AG04450 (cell line): ENCODE measurements at places on chromosomes 3 and 15.

DNA sequence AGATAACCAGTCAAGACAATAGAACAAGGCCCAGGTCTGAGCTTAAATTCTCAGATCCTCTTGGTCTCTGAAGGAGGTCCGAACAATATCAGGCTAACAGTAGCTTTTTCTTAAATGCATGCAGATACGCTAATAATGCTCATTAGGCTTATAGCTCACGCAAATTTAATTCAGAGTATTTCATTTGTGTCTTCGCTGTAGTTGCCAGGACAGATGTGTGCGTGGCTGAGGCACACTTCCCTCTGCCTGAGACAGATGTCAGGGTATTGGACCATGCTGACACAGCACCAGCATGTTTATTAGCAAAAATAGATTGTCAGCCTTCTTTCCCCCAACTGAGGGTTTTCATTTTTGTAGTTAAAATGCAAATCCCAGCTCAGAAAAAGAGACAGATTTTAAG, 102.9 kb upstream of the BFSP2 start:
- DNase-seq: no peak

GRCh38 chr3:124385996-124386395, 344.3 kb upstream of the UMPS start:
- DNase-seq: no peak

GRCh38 chr3:129439226-129439816, 427 bp downstream of the MBD4 start:
- DNase-seq: no peak

GRCh38 chr3:16550305-16550675, 36.8 kb upstream of the RFTN1 start:
- DNase-seq: no peak

DNA sequence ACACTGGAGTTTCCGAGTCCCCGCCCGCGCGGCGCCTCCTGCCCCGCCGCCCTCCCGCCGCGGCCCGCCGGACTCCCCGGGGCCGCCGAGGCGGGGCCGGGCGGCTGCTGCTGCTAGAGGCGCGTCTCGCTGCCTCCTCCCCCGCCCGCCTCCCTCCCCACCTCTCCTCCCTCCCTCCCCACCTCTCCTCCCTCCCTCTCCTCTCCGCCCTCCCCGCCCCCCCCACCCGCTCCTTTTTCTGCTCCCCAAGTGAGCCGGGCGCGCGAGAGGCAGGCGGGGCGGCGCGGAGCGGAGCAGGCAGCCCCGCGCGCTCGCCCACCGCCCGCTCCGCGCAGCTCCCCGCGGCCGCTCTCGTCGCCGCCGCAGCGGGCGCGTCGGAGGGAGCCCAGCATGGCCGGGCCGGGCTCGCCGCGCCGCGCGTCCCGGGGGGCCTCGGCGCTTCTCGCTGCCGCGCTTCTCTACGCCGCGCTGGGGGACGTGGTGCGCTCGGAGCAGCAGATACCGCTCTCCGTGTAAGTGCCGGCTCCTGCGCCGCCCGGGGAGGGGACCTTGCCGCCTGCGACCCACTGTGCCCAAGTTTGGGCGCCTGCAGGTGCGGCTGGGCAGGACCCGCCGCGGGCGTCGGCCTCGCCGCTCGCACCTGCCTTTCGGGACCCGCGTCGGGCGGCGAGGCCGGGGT, at the start of gene CACNA2D3:
CACNA2D3 (plus strand) TSS at position 229 of the 679 bp plus-strand sequence.
- no peak for DNase-seq

DNA sequence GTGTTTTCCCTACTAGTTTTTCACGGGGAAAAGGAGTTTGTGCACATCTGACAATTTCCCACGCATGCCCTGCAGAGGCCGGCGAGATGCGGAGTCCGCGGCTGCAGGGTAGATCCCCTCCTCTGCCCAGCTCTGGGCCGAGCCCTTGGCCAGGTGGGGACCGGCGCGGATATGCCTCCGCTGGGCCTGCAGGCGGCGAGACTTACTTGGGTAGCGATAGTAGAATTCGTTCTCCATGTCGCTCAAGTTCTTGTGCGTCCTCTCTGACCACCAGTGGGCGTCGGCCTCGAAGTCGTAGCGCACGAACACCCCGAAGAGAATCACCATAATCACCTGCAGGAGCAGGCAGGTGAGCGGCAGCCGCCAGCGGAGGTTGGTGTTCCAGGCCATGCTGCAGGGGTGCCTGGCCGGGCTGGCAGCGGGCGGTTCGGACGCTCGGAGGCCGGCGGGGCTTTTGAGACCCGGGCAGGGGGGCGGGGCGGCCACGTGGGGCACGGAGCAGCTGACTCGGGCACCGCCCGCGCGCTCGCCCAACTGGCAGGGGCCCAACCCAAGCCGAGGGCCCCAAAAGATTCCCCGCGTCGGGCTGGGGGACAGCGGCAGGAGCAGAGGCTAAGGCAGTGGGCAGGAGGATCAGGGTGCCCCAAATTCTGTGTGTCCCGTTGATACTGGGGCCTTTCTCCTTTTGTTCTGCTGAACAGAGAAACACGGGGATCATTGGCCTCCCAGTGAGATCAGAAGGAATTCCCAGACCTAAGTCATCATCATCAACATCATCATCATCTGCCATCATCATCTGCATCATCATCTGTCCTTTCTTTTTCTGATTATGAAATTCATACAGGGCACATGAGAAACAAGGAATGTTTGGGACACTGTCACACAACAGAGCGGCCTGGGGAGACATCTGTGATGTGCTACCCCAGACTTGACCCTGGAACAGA, at the start of gene RHCG:
RHCG (minus strand) TSS at position 429 of the 944 bp plus-strand sequence; CDS start at position 390, 39 bp downstream.
- no peak for DNase-seq

- DNase-seq: no peak
Observed at GRCh38 chr3:177676148-177676547, 478.9 kb upstream of the TBL1XR1 start.

- no peak for DNase-seq
Observed at GRCh38 chr15:98830034-98830634, 177.5 kb downstream of the PGPEP1L start.

DNA sequence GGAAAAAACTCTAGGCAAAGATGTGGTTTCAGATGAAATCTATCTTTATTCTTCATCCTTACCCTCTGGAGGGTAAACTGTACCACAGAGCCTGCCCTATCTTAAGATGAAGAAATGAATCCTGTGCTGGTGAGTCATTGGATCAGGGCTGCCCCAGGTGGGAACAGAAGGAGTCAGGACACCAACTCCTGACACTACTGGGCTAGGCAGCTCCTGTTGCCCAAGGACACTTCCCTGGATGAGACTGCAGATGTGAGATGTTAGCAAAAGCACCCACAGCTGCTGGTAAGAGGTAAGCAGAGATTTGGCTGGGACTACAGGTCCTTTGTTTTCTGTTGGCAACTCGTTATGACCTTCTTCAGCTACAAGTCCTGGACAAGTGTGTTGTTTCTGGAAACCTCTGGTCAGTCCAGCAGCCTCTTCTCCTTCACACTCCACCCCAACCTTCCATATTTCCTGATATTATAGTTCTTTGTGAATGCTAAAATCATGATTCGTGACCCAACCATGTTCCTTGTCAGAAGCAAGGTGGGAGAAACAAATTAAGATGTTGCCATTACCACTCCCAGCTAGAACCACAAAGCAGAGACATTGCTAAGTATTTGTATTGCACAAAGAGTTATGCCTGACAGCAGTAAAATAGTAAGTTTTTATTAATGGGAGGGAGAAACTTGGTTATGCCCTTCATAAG, 104.2 kb upstream of the TGFBR2 start:
- no peak for DNase-seq

DNA sequence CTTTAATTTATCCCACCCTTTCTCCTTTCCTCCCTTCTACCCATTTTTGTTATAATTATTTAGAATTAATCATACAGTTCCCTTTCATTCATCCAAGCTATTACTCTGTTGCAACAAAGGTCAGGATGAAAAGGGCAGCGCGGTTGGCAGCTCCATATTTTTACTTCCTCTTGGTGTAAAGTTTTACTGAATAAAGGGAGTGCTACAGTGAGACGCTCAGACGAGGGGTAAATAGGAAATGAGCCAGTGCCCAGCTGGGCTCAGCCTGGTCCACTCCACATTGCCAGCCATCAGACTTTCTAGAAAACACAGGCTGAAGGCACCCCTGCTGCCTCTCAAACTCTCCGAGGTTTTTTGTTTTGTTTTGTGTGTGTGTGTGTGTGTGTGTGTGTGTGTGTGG, 21.9 kb upstream of the ZBTB38 start:
- no peak for DNase-seq

- no peak for DNase-seq
Observed at GRCh38 chr3:95387242-95388021, 1324.6 kb downstream of the NSUN3 start.

DNA sequence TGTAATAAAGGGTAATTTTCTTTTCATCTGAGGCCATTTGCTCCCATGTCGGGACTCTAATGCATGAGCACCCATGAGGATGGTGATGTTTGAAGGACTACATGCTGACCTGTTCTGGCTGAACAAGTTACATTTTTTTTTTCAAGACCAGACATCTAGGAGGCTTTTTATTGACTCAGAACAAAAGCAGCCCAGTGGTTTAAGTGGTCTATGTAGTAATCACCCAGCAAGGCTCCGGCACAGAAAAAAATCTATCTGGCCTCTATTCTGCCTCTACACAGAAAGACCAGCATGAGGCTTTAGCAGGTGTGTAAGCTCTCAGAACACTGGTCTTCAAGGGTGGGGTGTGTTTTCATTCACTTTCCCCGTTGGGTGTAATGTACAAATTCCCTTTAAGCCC, 95.1 kb upstream of the ZBED2 start:
- no peak for DNase-seq

- DNase-seq: no peak
Observed at GRCh38 chr15:92667287-92667904, 11.8 kb upstream of the FAM174B start.

DNA sequence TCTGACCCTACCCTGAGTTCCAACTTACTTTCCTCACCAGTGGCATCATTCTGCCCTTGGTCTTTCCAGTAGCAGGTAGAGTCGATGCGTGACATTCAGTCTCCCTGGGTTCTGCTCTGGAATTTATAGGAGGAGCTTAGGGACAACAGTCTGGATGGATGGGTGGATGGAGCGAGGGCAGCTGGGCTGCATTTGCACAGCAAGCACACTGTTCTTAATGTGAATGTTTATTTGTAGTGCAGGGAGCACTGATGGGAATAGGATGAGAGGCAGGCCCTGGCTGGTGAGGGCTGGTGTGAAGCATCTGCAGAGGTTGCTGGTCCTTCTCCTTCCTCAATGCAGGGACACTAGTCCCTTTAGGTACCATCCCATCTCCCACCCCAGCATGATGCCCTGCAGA, 176.2 kb downstream of the EPHB1 start:
- no peak for DNase-seq

DNA sequence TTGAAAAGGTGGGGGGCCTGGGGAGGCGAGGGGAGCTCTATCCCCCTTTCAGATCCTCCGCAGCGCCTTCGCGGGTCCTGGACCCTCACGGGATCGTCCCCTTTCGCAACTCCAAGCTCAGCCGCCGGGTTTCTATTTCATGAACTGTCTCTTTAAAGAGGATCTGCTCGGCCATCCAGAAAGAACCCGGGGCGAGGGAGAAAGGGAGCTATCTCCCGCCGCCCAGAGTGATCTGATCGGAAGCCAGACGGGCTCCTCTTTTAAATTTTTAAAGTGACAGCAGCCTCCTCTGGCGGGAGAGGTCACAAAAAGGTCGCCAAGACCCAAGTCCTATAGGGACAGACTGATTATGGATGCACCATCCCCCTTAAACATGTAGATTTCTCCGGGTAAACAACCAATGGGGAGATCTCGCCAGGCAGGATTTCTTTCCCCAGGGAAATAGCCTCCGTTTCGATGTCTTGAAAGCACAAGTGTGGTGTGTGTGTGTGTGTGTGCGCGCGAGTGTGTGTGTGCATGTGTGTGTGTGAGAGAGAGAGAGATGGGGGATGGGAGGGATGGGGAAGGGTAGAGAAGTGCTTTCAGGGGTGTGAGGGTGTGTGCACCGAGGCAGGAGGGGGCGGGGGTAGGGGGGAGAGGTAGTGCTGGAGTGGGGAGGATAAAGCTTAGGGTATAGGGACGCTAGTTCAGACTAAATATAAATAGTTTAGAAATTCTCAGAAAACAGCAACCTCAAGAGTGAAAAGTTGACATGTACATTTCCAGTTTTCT, 516.1 kb downstream of the MECOM start:
- DNase-seq: no peak

- no peak for DNase-seq
Observed at GRCh38 chr15:51048308-51048707, 46.4 kb downstream of the TNFAIP8L3 start.

DNA sequence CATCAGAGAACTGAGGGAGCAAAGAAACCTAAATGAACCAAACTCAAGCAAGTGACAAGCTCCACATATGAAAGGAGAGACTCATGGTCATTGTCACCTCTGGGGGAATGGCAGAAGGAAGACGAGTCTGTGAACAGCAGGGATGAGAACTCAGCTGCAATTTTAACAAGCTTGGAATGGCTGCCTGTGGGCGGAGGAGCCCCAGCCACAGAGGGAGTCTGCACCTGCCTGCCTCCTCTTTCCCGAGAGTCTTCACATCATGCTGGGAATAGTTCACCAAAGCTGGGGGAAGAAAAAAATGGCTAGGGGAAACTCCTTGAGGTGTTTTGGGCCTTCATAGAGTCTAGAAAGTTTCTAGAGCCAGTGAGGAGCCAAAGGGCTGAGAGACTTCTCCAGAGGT, 21.3 kb upstream of the BHLHE40 start:
- no peak for DNase-seq

GRCh38 chr15:29870495-29871151, 48.4 kb upstream of the TJP1 start:
- no peak for DNase-seq

DNA sequence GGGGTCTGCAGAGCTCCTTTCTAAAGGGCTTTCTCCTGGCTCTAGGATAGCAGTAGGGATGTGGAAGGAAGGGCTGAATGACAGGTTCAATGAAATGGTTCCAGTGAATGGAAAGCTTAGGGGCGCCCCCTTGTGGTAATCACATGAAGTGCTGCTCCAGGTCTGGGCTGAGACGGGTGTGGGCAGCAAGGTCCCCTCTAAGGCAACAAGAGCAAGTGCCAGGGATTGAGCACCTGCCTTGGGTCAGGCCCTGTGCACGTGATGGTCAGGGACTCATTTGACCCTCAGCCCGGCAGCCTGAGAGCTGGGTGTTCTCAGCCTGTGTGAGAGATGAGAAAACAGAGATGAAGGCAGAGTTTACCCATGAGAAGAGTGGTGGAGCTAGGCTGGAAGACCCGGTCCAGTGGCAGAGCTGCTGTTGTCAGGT, 12.1 kb upstream of the CX3CR1 start:
- peak; percentile 6 for DNase-seq

- DNase-seq: no peak
Observed at GRCh38 chr15:41970456-41970855, 1.9 kb downstream of the EHD4 start.
